ENCODE measurements at places on chromosomes 1 and 21. TPM values are rescaled to one million over a fixed set of nuclear protein-coding genes. Genes with fewer than 3 reads are reported as not detected.
A peak's percentile ranks its signal among the peaks of the same experiment; 100 is the strongest.

Gene LEMD1
- polyA plus RNA-seq, result 4.6 TPM

Gene KIAA1614
- polyA plus RNA-seq, result 0.03 TPM

Gene AVPR1B
- polyA plus RNA-seq, result not detected

Gene OLIG1
- not detected for polyA plus RNA-seq

Gene DNAJC11
- 40.1 TPM for polyA plus RNA-seq

Gene OBSCN
- 2.0 TPM for polyA plus RNA-seq

Gene EFNA1
- polyA plus RNA-seq, result 28.8 TPM

- DNase-seq, result no peak
These were observed at the start of gene TMEM125 for GRCh38 chr1:43269627-43270375. Gene TMEM125, plus strand, starts transcription at chr1:43269983. Its CDS starts 2,740 bp downstream, at chr1:43272723.

DNA sequence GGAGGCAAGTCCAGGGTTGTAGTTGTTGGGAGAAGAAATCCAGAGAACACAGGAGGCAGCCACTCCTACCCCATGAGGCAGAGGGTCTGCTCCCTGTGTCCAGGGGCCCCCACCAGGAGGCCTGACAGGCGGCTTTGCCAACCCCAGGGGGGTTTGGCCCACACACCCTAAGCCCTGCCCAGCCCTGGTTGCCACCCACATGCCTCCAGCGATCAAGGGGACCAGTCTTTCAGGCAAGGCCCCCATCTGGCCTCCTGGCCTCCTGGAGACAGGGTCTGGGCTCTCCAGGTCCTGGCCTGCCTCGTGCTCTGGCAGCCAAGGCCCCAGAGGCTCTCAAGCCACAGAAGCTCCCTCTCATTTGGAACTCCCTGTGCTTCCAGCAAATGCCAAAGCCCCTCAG is 38.5 kb downstream of the SDC3 start:
- DNase-seq, result no peak

- DNase-seq, result peak; percentile 48
These were observed 670 bp downstream of the COX20 start for GRCh38 chr1:244836135-244836521.

GRCh38 chr1:85317560-85317959 is 41.1 kb upstream of the BCL10 start:
- no peak for DNase-seq

DNA sequence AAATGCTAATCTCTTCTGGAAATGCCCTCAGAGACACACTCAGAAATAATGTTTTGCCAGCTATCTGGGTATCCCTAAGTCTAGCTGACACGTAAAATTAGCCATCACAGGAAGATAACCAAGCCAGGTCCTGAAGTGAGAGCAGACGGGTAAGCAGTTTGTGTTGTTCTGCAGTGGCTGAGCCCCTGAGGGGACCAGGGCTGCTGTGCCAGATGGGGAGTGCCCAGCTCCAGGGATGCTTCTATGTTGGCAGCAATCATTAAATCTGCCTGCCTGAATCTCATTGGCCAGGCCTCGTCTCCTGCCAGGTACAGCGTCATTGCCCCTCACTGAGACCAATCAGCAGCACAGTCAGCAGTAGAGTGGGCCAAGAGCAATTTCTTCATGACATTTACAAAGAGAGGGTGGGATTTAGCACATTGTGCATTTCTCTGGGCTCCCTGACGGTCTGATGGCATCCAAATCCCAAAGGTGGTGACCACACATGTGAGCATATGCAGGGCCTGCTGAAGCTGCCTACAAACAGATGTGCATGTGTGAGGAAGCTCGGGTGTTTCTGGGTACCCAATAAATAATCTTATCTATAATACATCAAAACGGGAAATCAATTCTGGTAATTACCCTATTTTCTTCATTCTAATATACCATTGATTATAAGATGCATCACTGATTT is 58.7 kb upstream of the LRRN2 start:
- DNase-seq, result no peak

GRCh38 chr1:240031009-240031408 is 60.7 kb upstream of the FMN2 start:
- DNase-seq, result peak; percentile 35

- no peak for DNase-seq
These were observed 30.8 kb upstream of the DNAJC6 start for GRCh38 chr1:65278376-65279069.

All from mammary epithelial cell (primary cell).